ENCODE measurements at places on chromosomes 11 and 22.

DNA sequence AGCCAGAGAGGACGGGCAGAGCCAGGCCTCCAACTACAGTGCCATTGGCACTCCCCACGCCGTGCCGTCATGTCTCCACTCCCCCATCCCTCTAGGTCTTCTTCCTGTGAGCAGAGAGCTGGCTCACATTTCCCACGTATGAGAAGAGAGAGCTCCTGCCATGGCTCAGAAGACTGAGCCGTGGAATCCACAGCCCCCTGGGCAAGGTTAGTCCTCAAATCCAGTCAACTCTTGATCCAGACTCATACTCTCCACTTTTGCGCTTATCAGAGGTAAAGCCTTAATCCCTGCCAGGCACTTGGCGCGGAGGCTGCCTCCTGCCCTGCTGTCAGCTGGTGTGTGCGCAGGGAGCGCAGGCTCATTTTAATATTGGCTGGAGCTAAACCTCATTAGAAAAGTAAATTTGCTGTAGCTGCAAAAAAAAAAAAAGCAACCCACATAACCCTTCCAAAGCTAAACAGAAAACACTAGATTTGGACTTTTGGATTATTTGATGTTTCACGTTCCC is 4.7 kb downstream of the B3GAT1 start:
- no peak for DNase-seq

- DNase-seq, result no peak
These were observed 356.2 kb downstream of the METTL15 start for GRCh38 chr11:28464252-28464867.

GRCh38 chr11:128018692-128019091 is 568.7 kb downstream of the ETS1 start:
- no peak for DNase-seq

DNA sequence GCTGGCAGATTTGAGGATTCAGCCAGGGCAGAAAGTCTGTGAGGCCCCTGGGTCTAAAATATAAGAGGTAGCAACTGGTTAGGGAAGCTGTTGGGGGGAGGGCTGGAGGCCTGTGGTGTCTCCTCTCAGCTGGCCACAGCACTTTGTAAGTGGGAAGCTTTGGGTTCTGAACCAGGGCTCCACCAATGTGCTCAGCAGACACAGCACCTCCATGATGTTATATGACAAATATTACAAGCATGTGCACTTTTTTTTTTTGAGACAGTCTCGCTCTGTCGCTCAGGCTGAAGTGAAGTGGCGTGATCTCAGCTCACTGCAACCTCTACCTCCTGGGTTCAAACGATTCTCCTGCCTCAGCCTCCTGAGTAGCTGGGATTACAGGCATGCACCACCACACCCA is 8.0 kb downstream of the ARHGAP1 start:
- no peak for DNase-seq

GRCh38 chr11:43392713-43393112 is 34.0 kb downstream of the TTC17 start:
- DNase-seq, result no peak

- DNase-seq, result no peak
These were observed 3.2 kb upstream of the WNT11 start for GRCh38 chr11:76209375-76209972.

- DNase-seq, result no peak
These were observed 102.3 kb downstream of the NELL1 start for GRCh38 chr11:20771681-20772080.

GRCh38 chr11:14480716-14481115 is 18.9 kb downstream of the COPB1 start:
- DNase-seq, result no peak
